HT1080 (cell line): ENCODE measurements at places on chromosomes 7 and 10. TPM values are rescaled to one million over a fixed set of nuclear protein-coding genes. Genes with fewer than 3 reads are reported as not detected.
A peak's percentile ranks its signal among the peaks of the same experiment; 100 is the strongest.

CALHM3 gene
- not detected in 2 replicates for total RNA-seq

CYTH3 gene
- 15.3 and 20.4 TPM in 2 replicates for total RNA-seq

ZNF365 gene
- 8.2 and 8.8 TPM in 2 replicates for total RNA-seq

OR2A5 gene
- total RNA-seq, result not detected in 2 replicates

EBF3 gene
- total RNA-seq, result not detected in 2 replicates

IKZF1 gene
- total RNA-seq, result not detected in 2 replicates

SPDYE11 gene
- total RNA-seq, result not detected in 2 replicates

FANK1 gene
- 0.42 TPM in 1 of 2 replicates, not detected in the other for total RNA-seq

NPTX2 gene
- total RNA-seq, result not detected in 2 replicates

EFCAB10 gene
- not detected in 2 replicates for total RNA-seq

OR9A2 gene
- not detected in 2 replicates for total RNA-seq

NME8 gene
- not detected in 2 replicates for total RNA-seq

DNA sequence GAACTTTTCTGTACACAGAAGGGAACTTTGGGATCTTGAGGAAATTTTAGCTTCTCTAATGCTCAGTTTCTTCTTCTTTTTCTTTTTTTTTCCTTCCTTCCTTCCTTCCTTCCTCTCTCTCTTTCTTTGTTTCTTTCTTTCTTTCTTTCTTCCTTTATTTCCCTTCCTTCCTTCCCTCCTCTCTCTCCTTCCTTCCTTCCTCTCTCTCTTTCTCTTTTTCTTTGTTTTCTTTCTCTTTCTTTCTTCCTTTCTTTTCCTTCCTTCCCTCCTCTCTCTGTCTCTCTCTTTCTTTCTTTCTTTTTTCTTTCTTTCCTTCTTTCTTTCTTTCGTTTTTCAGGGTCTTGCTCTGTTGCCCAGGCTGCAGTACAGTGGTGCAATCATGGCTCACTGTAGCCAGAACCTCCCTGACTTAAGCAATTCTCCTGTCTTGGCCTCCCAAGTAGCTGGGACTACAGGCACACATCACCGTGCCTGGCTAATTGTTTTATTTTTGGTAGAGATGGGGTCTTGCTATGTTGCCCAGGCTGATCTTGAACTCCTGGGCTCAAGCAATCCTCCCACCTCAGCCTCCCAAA, 58.6 kb upstream of the SDK1 start:
- no peak for DNase-seq

GRCh38 chr10:71014021-71014805, 125.8 kb upstream of the PCBD1 start:
- no peak for DNase-seq

GRCh38 chr10:93589648-93590562, 11.1 kb downstream of the RBP4 start:
- DNase-seq, result no peak

DNA sequence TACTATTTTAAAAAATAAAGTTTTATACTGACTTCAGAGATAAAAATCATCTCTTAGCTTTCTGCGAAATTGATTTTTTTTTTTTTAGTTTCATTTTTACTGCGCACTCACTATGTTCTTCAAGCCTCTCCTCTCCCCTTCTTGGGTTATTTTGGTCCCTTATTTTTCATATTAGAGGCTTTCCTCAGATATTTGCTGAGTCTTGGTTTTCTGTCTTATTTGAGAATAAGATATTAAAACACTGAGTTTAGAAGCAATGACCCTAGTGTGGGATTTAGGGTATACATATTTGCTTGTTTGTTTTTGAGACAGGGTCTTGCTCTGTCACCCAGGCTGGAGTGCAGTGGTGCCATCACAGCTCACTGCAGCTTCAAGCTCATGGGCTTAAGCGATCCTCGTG, 59.9 kb downstream of the SND1 start:
- no peak for DNase-seq

- DNase-seq, result no peak
Measured at GRCh38 chr7:34153656-34154270, 248.4 kb downstream of the BMPER start.

DNA sequence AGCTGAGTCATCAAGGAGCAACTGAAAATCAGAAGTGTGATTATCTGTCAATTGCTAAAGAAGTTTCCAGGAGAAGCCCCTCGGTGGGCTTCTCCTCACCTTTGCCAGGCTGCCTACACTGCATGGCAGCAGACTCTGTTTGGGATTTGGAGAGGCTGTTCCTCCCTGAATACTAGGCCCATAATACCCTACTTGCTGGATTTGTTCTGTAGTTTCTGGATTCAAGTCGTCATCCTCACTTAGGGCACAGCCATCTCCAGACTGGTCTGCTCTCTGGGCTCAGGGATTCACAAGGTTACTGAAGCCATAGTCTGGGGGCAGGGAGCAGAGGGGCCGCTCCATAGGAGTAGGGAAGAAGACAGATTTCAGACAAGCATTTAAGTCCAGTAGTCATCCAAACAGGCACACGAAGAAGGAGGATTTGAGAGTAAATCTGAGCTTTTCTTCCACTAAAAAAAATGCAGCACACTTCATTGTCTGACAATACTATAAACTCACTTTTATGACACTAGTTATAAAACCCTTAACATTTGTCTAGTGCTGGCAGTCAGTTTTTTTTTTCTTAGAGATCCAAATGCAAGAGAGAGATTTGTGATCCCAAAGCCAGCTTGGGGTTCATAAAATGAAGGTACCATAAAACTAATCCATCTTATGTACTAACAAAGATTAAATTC, 723.3 kb downstream of the GRID1 start:
- no peak for DNase-seq

DNA sequence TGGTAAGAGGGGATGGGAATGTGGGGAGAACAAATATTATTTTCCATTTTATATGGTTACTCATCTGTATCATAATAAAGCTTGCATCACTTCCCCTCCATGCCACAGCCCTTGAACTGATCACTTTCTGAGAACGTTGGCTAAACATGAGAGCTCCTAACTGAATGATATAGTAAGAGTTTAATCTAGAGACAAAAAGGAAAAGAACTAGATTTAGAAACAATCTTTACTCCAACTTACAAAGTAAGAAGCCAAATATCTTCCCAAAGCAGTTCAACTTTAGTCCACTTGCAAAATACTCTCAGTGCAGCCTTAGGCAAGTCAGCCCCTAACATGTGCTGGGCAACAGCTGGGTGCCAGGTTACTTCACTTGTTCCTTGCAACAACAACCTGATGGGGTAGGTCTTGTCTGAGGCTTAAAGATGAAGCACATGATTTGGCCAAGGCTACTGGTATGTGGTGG, 20.3 kb downstream of the SMURF1 start:
- DNase-seq, result no peak

DNA sequence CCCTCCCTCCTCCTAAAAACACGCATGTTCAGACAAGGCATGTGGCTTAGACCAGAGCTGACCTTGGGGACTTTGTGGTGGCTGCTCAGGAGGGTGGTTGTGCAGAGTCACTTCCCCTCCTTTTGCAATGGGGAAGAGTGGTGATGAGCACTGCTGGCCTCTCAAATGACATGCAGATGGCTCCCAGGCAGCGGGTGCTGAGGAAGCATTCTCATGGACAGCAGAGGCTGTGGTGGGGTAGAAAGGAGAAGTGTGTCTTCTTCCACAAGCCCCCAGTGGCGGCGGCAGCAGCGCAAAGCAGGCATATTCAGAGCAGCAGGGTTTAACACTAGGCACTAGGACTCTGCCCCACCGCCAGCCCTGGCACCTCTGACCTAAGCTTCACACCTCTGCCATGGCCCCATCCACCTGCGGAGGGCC, 105.9 kb upstream of the ANLN start:
- no peak for DNase-seq

DNA sequence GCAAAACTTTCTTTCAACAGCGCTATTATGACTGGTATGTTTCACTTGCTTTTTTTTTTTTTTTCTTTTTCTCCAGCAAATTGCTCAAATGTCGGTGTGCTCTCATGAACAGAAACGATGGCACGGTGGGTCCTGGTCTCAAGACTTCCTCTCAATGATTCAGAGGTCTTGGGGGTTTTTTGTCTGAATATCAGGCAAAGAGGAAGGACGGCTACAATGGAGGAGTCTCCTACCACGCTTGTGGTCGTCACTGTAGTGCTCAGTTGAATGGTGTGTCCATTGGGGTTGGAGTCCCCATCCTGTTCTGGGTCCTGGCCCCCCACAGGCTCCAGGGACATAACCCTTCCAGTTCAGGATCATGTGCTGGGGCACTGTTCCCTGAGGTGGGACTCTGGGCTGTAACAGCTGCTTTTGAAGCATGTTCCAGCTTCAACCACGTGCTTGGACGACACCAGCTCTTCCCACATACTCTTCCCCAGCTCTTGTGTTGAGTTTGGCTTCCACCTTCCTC, 266.7 kb upstream of the KLF6 start:
- no peak for DNase-seq

GRCh38 chr7:128108641-128109423, 77.6 kb upstream of the LRRC4 start:
- DNase-seq, result no peak

DNA sequence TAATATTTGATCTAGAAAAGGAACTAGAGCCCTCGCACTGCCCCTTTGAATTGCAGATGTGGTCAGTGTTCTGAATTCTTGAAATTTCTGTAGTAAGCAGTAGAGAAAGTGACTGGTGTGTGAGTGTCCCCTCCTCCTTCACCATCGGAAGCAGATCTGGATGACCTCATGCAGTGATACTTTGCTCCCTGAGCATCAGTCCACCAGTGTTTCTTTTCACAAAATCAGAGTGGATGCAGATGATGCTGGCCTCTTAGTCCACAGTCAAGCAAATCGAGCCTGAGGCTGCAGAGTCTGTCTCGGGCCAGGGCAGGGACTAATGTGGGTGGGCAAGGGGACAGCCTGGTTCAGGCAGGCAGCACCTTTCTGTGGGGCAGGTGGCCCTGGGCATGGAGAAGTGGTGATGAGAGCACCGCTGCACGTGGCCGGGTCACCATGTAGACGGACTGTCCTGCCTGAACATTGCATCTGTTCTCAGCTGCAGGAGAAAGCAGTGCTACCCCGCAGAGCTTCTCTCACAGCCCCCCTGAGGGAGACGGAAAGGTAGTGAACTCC, 5.4 kb downstream of the INSIG1 start:
- no peak for DNase-seq

GRCh38 chr10:113554214-113554613, 1.4 kb downstream of the HABP2 start:
- DNase-seq, result no peak

DNA sequence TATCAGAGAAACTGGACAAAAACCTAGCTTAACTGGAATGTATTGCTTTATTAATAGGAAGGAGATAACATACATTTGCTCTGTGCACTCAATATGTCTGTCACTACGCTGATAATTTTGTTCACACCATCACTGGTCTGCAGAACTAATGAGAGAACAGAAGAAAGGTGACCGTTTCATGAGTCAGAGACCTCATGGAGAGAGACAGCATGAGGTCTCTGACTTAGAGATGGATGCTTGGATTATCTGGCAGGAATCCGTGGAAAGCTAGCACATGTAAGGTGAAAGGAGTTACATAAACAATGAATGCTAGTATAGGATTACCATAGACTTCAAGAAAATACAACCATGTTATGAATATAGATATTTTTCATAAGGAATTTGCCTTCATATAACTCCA, 947.3 kb downstream of the IPMK start:
- DNase-seq, result peak; percentile 53

- no peak for DNase-seq
Measured at GRCh38 chr7:121198502-121198901, 130.3 kb upstream of the WNT16 start.

DNA sequence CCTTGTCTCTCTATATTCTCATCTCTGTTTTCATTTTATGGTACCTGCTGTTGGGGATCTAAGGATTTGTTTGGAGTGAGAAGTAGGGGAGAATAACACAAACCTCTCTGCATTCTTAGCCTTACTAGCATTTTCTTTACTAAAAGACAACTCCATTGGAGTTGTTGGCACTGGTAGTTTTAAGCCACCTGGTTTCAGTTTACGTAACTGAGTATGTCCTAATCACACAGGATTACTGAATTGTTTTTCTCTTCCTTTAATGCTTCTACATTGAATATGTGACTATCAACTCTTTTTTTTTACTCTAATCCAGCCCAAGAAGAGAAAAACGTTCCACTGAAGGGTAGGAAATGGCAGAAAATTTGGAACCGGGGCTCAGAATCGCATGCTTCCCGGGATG, 30.0 kb upstream of the TRIL start:
- no peak for DNase-seq

DNA sequence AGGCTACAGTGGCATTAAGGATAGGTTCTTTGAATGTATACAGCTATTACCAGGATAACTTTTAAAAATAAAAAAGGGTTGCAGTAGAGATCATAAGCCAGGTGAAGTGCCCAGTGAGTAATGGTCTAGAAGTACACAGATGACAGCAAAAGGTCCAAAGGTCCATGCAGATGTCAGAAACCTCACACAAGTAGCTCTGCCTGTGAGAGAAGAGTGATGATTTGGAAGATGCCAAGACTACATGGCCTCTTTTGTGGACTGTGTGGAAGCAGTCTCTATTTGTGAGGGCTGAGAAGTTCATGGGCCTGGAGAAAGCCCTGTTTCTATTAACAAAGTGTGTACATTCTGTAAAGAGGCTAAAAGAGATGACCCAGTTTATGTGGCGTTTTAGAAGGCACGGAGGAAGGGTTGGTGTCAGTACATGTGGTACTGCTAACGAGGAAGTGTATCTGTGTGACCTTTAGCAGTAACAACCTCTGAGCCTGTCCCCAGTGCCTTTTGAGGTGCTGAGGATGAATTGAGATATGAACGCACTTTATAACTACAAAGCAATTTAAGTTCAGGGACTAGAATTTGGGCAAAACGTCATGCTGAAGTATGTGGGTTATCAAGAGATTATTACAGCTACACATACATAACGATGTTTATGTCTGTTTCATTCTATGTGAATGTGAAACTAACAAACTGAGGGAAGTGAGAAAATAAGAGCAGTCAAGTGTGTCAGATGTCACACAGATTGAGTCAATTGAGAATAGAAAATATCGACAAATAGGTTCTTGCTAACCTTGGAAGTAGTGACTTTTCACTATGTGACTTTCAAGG, 7.6 kb downstream of the CYCS start:
- DNase-seq, result no peak

DNA sequence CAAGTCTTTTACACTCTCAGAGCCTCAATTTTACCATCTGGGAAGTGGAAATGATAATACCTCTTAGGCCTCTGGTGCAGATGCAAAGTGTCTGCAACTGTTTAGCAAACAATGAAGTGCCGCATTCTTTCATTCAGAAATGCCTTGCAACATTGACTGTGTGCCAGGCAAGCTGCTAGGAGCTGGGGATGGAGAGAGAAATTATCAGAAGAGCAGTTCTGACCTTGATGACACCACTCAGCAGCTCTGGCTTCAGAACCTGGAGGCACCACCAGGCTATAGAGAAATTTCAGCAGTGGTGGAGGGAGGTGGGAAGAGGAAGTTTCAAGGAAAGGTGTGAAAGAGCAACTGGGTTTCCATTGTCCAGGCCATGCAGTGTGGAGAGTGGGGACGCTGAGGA, 78.1 kb upstream of the HABP2 start:
- no peak for DNase-seq

DNA sequence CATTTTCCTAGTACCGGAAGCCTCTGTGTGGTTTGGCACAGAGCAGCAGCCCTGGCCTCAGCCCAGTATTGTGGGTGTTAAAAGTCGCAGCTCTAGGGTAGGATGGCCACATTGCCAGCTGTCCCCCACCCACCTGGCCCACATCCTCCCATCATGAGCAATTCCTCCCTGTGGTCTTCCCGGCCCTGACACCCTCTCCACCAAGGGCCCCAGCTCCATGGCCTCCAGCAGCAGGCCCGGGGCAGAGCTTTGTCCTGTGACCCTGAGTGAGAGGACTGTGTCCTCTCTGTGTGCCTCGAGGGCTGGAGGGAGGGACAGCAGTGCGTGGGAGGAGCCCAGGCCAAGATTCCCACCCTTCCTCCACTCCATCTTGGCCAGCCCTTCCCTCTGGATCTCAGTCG, 93.7 kb downstream of the MYL10 start:
- no peak for DNase-seq

- peak; percentile 57 for DNase-seq
Measured at GRCh38 chr10:72935361-72935760, 19.2 kb downstream of the PLA2G12B start.
